ENCODE measurements at places on chromosomes 4 and X.

- DNase-seq: no peak
These were observed 31.9 kb downstream of the CDKL2 start for GRCh38 chr4:75598390-75598789.

DNA sequence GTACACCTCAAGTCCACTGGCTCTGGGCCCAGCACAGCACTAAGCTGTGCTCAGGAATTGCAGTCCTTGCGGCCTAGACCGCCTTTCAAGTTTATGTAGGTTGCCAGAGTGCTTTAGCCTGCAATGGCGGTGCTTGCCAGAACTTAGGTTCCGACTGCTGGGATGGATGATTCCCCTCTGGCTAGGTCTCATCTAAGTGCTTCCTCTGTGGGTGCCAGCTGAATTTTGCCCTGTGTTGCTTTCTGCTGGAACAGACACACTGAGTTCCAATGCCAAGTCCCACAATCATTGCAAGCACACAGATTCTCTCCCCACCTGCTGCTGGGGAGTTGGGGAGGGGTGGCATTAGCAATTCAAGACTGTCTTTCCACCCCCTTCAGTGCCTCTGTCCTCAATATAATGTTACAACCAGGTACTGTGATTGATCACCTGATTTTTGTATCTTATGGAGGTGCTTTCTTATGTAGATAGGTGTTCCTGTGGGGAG lies 129.5 kb downstream of the GRID2 start:
- no peak for DNase-seq

- DNase-seq: peak; percentile 99
These were observed 49.6 kb downstream of the LNX1 start for GRCh38 chr4:53541577-53542206.

DNA sequence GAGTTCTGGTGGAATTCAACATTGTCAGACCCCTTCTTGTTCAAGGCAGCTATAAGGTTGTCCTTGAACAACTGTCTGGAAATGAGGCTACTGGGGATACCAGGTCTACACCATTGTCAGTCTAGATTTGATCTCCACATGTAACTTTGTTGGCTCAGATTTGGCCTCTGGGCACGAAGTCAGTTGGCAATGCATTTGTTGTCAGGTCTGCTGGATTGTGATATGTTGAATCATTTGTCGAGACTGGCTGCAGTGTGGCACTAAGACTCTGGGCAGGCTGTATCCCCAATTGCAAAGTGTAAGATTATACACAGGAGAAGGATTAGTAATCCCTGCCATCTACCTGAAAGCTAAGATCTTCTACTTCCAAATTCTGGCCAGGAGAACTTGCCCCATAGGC lies 26.5 kb downstream of the ZNF81 start:
- no peak for DNase-seq

GRCh38 chrX:14738643-14739042 lies 134.2 kb downstream of the FANCB start:
- no peak for DNase-seq

GRCh38 chr4:766152-766515 lies 59.8 kb downstream of the CPLX1 start:
- DNase-seq: no peak

- DNase-seq: no peak
These were observed 2542.7 kb downstream of the PCDH7 start for GRCh38 chr4:33262824-33263223.

- no peak for DNase-seq
These were observed 20.0 kb downstream of the AMOT start for GRCh38 chrX:112820364-112821268.

DNA sequence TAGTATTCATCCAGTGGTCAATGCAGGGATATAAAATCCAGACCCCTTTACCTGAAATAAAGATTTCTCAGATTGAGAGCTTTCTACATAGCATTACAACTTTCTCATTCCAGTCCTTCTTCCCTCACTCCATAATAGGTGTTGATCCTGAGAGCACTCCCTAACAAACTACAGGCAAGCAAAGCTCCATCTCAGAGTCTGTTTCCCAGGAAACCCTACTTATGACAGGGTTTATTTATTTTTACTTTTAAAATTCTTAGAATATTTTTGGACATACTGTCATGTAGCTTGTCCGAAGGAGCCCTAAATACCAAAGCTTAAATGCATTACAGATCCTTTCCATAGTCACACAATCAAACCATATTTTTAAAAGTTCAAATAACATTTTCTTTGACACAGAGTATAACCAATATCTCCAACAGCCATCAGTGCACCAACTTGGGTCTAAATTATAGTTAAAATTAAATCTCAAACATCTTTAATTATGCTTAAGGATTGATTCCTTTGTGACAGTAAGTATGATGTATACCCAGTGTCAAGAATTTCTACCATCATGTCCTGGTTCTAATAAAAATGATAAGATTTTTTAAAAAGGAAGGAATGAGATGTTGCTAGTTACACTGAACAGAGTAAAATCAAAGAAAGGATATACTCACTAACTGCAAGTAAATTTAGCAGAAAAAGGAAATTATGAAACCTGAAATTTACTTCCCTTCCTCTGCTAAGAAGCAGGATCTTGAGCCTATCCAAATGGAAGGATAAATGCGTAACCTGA lies 580.4 kb upstream of the ADGRL3 start:
- no peak for DNase-seq

- DNase-seq: no peak
These were observed 109.2 kb upstream of the OTUD4 start for GRCh38 chr4:145289403-145290076.

DNA sequence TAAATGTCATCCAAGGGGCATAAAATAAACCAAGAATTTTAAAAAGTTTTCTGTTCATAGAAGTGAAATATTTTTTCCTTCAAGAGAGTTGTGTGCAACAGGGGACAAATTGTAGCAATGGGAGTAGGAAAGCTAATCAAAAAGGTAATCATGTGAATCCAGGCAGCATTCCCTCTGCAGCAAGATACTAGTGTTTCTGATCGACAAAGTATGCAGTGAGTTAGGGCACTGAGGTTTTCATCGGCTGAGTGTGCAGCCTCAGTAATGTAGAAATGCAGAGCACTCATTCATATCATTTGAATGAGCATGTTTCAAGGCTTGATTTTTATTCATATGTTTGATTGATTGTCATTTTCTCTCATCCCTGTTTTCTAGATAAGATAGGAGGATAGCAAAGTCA lies 321.7 kb downstream of the PCDH7 start:
- no peak for DNase-seq

- no peak for DNase-seq
These were observed 882.9 kb downstream of the FSTL5 start for GRCh38 chr4:161280929-161281328.

DNA sequence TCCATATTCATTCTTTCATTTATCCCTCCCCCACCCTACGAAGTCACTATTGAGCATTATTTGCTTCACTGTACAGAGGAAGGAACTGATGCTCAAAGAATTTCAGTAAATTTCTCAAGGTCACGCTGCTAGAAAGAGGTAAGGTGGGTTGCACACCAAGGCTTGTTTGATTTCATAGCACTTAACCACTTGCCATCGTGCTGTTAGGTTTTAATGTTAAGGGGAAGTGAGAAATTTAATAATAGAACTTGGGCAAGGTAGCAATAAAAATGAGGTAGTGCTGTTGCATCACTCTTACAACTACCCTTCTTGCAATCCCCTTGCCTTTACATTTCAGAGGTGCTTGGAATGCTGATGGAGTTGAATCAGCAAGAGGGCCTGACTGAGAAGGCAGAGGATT lies 343.1 kb downstream of the MID1IP1 start:
- DNase-seq: no peak

- DNase-seq: no peak
These were observed 59.7 kb upstream of the PGRMC2 start for GRCh38 chr4:128347175-128347868.

DNA sequence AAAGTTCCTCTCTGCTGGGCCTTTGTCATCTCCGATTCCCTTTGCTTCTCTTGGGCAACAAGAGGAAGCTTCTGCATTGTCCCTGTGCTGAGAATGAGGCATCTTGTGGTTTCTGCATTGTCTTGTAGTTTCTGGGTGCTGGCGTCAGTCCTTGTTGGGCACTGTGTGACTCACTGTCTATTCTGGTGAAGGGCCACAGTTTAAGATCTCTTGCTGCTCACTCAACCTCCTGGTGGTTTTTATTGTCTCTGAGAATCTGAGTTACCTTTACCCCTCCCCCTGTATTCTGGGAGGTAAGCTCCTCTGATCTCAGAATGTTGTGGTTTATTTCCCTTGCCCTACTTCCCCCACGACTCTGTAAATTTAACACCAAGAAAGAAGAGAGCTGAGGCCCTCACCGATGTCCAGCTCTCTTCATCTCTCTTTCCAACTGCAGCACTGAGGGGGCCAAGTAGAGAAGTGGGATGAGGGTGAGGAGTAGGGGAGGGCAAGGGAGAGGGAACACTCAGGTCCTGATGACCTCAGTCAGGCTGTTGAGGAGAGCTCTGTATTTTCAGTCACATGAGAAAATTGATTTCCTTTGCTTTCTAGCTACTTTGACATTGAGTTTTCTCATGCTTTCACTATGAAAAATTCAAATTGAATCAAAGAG lies 441.6 kb upstream of the PITX2 start:
- no peak for DNase-seq

DNA sequence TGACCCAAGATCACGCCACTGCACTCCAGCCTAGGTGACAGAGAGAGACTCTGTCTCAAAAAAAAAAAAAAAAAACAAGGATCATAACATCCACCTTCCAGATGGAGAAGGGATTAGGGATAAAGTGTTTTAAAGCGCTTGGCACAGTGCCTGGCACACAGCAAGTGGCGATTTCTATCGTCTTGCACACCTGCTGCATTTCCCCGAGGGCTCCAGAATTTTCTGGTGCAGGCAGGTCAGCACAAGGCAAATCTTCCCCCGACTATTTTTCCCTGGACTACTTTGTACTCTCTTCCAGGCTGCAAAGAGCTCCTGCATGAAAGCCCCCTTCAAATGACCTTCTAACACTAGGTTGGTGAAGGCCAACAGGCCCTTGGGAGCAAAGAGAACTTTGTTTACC lies 57.3 kb downstream of the APBB2 start:
- no peak for DNase-seq

DNA sequence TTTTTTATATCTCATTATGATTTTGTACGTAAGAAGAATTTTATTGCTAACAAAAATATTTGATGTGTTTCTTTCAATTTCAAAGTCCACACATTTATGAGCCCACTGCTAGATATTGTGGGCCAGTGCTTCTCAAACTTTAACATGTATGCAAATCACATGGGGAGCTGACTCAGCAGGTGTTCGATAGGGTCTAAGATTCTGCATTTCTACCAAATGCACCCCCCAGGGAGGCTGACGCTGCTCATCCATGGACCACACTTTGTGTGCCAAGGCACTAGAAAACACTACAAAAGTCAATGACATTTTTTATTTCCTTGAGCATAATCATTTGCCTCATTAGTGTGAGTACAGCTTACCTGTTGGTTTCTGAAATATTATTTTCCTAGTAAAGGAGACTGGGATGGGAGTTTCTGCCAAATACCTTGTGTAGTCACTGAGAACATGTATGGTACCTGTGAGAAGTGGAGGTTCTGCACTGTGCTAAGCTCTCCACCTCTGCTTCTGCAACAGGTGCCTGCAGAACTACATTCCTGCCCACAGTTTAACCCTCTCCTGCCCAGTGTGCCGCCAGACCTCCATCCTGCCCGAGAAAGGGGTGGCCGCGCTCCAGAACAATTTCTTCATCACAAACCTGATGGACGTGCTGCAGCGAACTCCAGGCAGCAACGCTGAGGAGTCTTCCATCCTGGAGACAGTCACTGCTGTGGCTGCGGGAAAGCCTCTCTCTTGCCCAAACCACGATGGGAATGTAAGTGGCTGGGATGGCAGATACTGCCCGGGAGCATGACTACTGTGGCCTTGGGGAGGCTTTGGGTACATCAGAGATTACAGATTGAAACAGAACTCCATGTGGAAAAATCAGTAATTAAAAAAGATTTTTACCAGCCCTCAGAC lies 68.9 kb upstream of the MND1 start:
- no peak for DNase-seq

- DNase-seq: no peak
These were observed 9.8 kb upstream of the RTL5 start for GRCh38 chrX:72141372-72142004.

GRCh38 chr4:181108237-181108636 lies 1135.0 kb upstream of the TENM3 start:
- no peak for DNase-seq

DNA sequence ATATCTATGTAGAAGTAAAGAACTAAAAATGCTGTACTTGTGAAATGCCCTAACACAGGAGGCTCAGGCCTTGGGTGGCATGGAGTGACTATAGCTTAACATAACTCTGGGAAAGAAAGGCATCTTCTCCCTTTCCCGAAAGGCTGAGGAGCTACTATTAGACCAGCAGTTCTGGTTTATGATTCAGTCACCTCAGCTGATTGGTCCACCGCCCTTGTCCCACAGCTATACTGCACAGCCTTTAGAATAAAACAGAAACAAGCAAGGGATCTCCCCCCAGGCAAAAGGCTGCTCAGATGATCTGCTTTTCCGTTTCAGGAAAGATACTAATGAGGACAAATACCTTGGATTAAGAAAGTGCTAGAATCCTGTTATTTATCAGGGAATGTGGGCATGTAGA lies 171.3 kb downstream of the SNCA start:
- no peak for DNase-seq
